ENCODE measurements at places on chromosomes 13 and 19. TPM values are rescaled to one million over a fixed set of nuclear protein-coding genes. Genes with fewer than 3 reads are reported as not detected.

The SIGLEC10 gene
- total RNA-seq, result not detected

The ATP4B gene
- not detected for total RNA-seq

The GARIN5A gene
- total RNA-seq, result not detected

The CGB2 gene
- total RNA-seq, result not detected

The SLITRK5 gene
- under 0.01 TPM for total RNA-seq

The ONECUT3 gene
- not detected for total RNA-seq

The IRGC gene
- not detected for total RNA-seq

The APOC4 gene
- not detected for total RNA-seq
